ENCODE measurements at places on chromosomes 16 and 17.
A peak's percentile ranks its signal among the peaks of the same experiment; 100 is the strongest.

DNA sequence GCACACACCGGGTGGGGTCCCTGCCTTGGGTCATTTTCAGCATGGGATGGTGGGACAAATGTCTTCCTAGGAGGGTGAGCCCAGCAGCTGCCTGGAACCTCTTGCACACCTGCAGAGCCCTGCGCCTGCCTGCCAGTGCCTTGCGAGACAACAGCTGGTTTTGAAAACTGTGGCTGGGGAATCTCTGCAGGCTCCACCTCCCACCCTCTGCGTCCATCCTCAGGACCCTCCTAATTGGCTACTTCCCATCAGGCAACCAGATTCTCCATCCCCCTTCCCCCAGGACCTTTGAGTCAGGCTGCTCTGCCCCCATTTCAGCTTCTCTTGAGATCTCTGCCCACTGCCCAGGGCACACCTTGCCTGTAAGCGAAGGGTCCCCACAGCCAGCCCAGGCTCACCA is 26.6 kb downstream of the PEMT start:
- DNase-seq: no peak

GRCh38 chr16:20883554-20884239 is 16.5 kb downstream of the DCUN1D3 start:
- DNase-seq: no peak

DNA sequence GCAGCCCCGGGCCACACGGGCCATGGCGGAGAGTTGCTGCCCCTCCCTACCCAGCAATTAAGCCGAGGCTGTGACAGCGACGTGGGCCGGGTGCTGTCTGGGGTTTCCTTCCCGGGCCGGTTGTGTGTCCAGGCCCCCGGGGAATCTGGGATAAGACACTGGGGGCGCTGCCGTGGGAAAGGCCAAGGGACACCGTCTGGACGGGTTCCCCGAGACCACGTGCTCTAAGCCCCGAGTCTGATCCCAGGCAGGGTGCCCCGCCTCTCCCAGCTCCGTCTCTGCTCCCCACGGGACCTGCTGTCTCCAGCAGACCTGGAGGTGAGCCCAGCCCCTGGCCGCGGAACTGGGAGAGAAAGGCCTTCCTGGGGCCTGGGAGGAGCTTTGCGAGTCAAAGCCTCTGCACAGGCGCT is 92.2 kb downstream of the IRX3 start:
- no peak for DNase-seq

DNA sequence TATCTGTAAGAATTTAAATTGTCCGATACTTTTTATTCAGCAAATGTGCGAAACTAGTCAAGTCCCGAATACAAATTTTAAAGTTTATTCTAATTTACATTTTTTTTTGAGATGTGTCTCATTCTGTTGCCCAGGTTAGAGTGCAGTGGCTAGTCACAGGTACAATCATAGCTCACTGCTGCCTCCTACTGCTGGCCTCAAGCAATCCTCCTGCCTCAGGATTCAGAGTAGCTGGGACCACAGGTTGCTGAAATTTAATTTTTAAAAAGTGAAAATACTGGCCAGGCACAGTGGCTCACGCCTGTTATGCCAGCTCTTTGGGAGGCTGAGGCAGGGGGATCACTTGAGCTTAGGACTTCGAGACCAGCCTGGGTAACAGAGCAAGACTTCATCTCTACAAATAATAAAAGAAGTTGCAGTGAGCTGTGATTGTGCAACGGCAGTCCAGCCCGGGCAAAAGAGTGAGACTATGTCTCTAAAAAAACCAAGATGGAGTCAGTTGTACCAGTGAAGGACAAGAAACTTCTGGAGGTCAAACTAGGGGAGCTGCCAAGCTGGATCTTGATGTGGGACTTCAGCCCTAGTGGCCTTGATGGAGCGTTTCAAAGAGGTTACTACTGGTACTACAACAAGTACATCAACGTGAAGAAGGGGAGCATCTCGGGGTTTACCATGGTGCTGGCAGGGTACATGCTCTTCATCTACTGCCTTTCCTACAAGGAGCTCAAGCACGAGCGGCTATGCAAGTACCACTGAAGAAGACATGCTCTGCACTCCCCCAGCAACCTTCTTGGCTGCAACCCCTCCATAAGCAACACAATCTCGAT is 5.6 kb downstream of the POLG2 start:
- DNase-seq: peak; percentile 19

DNA sequence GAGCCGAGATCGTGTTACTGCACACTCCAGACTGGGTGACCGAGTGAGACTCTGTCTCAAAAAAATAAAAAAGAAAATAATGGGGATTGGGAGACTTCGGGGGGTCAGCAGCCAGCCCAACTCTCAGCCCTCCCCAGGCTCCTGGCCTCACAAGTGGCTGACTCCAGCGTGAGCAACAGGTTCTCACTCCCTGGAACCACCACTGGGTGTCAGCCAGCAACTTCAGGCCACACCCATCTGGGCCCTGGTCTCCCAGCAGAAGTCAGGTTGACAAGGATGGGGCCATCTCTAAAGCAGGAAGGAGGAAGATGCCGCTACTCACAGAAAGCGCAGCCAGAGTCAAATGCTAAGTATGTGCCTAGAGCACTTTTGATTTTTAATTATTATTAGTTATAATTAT is 139.4 kb downstream of the C16orf78 start:
- DNase-seq: no peak

DNA sequence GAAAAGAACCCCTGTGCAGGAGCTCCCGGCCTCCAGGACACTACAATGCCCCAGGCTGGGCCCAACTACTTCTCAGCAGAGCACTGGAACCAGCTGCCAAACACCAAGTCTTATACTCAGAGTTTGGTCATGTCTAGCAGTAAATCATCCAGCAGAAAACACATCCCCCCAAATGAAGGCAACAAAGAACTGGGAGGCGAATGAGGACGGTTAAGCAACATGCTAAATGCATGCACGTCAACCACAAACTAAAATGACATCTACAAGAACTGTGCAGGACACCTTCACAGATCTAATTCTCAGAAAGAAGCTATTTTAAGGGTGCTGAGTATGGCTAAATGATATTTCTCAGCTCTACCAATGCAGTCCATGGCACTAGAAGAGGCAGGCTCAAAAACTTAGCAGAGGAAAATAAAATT is 7.6 kb upstream of the IRX5 start:
- DNase-seq: no peak
